ENCODE measurements at places on chromosomes 13 and 19.
A peak's percentile ranks its signal among the peaks of the same experiment; 100 is the strongest.

GRCh38 chr19:1935484-1936208 lies 5.3 kb upstream of the CSNK1G2 start:
- peak; percentile 33 for DNase-seq

DNA sequence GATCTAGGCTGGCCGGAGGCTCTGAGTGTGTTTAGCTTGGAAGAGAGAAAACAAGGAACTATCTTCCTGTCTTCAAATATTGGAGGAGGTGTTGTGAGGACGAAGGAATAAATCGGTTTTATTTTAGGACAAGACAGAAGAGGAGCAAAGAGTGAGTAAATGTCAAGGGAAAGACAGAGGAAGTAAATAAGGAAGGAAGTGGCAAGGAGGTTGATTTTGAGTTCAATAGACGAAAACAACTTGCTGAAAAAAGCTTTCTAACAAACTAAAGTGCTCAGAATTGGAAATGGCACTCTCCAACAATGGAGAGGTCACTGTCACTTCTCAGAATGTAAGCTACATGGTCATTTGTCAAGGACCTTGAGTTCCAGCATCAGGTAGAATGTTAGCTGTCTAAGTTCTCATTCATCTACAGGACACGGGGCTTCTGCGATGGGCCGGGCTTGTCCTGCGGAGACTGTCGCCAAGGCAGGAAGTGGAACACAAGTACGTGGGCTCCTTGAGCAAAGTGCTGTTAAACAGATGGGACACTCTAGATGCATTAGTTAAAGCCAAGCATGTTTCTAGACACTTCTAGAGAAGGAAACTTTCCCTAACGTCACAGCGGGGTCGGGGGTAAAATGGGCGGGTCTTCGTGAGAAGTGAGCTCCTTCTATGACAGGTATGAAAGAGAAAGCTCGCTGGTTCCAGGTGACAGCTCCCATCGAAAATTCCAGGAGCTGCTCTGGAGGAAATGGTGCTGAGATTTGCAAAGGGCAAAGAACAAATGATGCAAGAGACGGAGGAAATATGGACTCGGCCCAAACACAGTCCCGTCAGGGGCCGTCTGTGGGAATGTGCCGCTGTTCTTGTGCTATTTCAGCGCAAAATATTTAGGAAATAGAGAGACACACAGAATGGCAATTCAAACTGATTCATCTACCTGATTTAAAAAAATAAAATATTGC lies 103.9 kb upstream of the UBL3 start:
- no peak for DNase-seq

GRCh38 chr13:45954836-45955800 lies 97.4 kb downstream of the ZC3H13 start:
- DNase-seq: no peak

- DNase-seq: no peak
These were observed 93.4 kb downstream of the COL4A1 start for GRCh38 chr13:110213461-110214074.

- DNase-seq: no peak
These were observed 2.9 kb downstream of the PLEKHG2 start for GRCh38 chr19:39415111-39416046.

DNA sequence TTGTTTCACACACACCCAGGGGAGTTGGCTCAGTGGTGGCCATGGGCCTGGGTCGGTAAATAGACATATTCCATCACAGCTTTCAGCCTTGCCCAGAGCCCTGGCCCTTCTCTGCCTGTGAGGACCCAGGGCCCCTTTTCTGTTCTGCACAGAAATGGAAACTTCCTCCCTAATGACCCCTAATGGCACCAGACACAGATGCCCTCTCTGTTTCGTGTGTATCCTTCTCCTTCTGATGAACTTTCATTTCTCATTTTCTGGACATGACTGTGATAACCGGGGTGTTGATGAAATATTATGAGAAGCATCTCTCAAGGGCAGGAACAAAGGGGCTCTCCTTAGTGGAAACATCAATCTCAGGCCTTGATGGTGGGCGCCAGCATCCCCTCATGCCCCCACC lies 12.8 kb downstream of the LILRA1 start:
- DNase-seq: no peak

- DNase-seq: peak; percentile 73
These were observed 4.3 kb downstream of the CD37 start for GRCh38 chr19:49339301-49340068.

Data from fibroblast of skin of back (primary cell).